ENCODE measurements at places on chromosomes 7 and 10.
A peak's percentile ranks its signal among the peaks of the same experiment; 100 is the strongest.

GRCh38 chr10:108544500-108545120 is 1378.7 kb downstream of the XPNPEP1 start:
- no peak for DNase-seq

GRCh38 chr10:112383325-112383724 is 9.4 kb downstream of the ACSL5 start:
- DNase-seq, result no peak

GRCh38 chr10:30550967-30551815 is 78.4 kb downstream of the LYZL2 start:
- DNase-seq, result no peak

- DNase-seq, result no peak
Measured at GRCh38 chr10:113958631-113959382, 84.9 kb upstream of the ADRB1 start.

DNA sequence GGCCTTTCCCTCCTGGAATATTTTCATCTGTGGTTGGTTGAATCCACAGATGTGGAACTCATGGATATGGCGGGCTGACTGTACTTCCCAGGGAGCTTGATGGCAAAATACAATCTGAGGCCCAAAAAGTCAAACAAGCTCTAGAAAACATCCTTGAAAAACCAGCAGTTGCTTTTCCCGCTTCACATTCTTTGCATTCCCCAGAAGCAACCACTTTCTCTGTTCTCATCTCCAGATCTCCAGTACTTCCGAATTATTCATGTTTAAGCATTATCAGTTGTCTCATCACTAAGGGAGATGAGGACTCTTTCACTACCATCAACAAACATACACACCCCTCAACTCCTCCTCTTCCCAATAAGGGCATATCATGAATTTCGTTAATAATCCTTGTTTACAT is 55.3 kb downstream of the KIF5B start:
- no peak for DNase-seq

- DNase-seq, result no peak
Measured at GRCh38 chr10:12056748-12057147, 12.0 kb upstream of the DHTKD1 start.

- DNase-seq, result no peak
Measured at GRCh38 chr7:41156268-41156667, 546.6 kb downstream of the INHBA start.

DNA sequence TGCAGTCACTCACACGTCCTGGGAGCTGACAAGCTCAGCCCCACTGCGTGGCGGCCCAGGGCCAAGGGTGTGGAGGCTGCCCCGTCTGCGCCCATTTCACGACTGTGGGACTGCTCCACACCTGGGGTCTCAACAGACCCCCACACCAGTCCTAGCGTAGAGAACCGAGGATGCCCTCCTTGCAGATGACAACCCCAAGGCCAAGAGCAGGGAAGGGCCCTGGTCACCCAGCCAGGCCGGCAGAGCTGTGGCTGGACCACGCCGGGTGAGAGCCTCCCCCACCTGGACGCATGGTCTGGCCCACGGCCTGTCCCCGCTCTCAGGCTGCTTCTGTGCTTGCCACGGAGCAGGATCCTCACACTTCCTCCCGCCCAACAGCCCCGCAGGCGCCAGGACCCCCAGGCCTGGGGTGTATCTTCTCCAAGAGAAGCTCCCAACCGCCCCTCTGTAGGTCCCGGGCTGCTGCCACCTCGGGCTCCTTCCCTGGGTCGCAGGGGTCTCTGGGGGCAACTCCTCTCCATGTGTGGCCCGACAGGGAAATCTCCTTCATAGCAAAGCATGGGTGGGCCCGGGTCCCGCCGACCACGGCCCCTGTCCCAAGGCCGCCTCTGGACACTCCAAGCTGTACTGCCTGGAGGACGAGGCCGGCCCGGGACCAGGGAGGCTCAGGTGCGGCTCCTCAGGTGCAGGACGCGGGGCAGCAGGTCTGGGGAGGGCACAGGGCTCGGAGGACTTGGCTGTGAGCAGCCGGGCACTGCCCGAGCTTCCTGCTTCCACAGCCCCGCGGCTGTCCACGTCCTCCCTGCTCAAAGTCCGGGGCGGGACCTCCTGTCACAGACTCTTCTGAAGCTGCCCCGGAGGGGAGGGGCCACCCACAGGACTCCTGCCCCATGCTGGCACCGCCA is 88.8 kb downstream of the FOXL3 start:
- no peak for DNase-seq

DNA sequence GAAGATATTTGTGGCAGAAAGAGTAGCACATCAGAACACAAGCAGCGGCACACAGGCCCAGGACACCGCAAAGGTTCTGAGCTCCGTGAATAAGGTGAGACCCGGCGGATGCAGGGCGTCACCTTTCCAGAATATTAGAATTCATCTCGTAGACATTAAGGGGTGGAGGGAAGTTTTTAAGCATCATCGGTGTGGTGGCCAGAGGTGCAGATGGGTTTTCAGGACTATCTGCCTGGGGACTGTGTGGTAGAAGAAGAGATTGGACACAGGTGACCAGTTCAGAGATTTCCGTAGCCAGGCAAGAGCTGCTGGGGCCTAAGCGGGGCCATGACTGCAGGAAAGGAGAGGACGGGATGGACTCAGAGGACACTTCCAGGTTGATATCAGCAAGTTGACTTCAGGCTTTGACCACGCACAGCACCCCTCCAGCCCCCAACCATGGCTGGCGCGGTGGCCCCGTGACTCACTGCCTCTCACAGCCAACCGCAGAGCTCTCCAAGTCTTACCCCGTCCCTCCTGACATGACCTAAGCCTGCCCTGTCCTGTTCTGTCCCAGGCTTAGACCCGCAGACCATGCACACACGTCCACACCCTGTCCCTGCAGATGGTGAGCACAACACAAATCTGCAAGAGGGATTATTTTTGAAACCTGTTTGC is 97.2 kb downstream of the OAT start:
- no peak for DNase-seq

- DNase-seq, result no peak
Measured at GRCh38 chr7:131232768-131233167, 94.9 kb upstream of the MKLN1 start.

- DNase-seq, result no peak
Measured at GRCh38 chr10:4191354-4191753, 406.3 kb upstream of the KLF6 start.

GRCh38 chr7:45698303-45699014 is 124.3 kb downstream of the ADCY1 start:
- no peak for DNase-seq

- DNase-seq, result no peak
Measured at GRCh38 chr10:71717551-71717951, 2.0 kb downstream of the C10orf105 start.

- DNase-seq, result no peak
Measured at GRCh38 chr7:128939861-128940410, 2.2 kb downstream of the IRF5 start.

- no peak for DNase-seq
Measured at GRCh38 chr7:129493555-129493954, 8.8 kb upstream of the SMKR1 start.

DNA sequence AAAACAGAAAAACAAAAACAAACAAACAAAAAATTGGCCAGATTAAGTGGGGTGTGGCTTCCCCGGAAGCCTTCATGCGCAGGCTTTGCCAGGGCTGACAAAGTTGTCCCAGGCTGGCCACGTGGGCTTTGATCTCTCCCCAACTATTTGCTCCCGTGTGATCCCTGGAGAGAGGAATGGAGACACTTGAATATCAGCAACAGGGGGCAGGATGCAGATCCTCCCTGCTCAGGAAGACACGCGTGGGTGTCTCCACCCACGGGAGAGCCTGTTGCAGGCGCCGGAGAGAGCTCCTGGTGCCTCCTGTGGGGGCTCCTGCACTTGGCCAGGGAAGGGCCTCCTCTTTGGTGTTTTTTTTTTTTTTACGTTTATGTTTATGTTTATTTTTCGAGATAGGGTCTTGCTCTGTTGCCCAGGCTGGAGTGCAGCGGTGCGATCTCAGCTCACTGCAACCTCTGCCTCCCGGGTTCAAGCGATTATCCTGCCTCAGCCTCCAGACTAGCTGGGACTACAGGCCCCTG is 19.0 kb downstream of the TRIM56 start:
- DNase-seq, result no peak

- DNase-seq, result no peak
Measured at GRCh38 chr10:61028861-61029361, 84.9 kb upstream of the RHOBTB1 start.

- peak; percentile 76 for DNase-seq
Measured at GRCh38 chr7:74206589-74207120, 3.2 kb upstream of the LAT2 start.

DNA sequence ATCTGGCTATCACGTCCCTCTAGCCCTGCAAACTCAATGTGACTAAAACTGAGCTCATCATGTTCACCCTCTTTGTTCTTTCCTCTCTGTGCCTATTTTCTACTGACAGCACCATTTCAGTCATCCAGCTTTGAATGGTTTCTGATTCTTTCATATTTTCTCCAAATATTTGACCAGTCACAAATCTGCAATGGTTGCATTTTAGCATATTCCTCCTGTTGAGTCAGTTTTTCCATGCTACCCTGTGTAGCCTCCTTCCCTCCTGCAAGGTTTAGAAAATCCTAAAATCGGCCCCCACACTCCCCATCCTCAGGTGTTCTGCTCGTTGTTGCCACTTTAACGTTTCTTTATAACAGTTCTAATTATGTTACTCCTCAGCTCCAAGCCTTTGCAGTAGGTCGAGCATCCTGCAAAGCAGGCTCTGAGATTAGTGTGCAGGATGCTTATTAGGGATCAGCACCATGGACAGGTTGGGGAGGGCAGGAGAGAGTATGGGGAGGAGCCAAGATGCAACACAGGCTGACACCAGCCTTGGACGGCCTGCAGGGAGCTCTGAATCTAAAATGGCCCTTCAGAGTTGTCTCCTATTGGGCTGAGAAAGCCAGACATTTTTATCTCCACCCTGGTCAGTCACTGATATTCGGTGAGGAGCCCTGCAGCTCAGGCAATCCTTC is 531.0 kb upstream of the COBL start:
- DNase-seq, result no peak

DNA sequence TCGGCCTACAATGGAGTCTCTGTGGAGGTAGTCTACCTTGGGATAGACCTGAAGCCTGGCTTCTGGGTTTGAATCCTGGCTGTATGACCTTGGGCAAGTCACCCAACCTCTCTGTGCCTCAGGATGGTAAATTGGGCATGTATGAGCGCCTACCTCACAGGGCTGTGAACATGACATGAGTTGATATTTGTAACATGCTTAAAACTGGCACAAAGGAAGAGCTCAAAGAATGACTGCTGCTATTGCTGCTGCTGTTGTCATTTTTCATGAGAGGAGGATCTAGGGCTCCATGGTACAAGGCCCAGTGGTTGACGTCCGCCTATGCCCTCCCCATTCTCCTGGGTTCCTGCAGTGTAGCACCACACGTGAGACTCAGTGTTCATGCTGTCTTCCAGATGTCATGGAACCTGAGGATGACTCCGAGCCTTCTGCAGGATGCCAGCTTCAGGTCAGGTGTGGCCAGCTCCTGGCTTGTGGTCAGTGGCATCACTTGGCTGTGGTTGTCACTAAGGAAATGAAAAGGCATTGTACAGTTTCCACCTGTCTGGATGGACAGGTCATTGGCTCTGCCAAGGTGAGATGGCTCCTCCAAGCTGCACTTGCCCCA is 95.0 kb downstream of the WDFY4 start:
- no peak for DNase-seq

- no peak for DNase-seq
Measured at GRCh38 chr7:142469696-142470543, 212.1 kb upstream of the PRSS58 start.

GRCh38 chr10:121231079-121231478 is 367.2 kb downstream of the FGFR2 start:
- DNase-seq, result no peak

DNA sequence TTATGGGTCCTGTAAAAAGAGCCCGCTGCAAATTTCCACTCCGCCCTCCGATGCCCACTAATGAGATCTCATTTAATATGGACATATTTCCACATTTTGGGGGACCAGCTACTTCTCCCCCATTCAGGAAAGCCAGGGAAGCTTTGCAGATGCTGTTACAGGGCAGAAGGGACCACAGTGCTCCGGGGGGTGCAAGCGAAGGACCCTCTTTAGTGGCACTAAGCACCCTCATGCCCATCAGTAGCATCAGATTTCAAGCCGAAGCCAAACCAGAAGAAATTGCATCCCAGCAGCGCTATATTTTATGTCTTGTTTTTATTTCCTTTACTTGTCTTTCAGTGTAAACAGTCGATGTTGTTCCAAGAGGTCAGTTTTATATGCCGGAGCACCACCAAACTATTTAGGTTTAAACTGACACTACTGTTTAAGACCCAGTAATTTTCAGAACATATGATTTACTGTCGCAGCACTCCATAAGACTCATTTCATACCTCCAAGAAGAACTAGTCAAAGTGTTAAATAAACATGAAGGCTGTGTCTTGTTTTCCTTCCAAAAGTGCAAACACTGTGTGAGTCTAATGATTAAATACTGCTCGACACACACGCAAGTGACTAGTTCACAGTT is 122.2 kb upstream of the MGMT start:
- DNase-seq, result no peak

GRCh38 chr7:149278396-149278795 is 16.4 kb downstream of the ZNF783 start:
- DNase-seq, result no peak

DNA sequence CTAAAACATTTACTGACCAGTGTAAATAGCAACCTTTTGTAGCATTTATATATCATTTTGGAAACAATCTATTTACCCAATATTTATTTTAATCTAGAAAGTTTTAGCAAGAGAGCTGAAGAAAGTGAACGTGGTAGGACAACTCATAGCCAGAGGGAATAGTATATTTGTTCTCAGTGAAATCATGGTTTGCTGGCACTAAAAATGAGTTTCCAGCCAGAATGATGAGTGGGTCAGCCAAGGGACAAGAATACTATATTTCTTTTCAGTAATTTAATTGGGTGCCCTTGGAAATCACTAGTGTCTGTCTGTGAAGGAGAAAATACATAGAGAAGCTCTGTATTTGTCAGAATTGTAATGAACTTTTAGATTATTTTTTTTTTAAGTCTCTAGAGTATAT is 74.9 kb downstream of the MINPP1 start:
- no peak for DNase-seq

- DNase-seq, result no peak
Measured at GRCh38 chr7:73706126-73707044, 13.1 kb downstream of the STX1A start.

DNA sequence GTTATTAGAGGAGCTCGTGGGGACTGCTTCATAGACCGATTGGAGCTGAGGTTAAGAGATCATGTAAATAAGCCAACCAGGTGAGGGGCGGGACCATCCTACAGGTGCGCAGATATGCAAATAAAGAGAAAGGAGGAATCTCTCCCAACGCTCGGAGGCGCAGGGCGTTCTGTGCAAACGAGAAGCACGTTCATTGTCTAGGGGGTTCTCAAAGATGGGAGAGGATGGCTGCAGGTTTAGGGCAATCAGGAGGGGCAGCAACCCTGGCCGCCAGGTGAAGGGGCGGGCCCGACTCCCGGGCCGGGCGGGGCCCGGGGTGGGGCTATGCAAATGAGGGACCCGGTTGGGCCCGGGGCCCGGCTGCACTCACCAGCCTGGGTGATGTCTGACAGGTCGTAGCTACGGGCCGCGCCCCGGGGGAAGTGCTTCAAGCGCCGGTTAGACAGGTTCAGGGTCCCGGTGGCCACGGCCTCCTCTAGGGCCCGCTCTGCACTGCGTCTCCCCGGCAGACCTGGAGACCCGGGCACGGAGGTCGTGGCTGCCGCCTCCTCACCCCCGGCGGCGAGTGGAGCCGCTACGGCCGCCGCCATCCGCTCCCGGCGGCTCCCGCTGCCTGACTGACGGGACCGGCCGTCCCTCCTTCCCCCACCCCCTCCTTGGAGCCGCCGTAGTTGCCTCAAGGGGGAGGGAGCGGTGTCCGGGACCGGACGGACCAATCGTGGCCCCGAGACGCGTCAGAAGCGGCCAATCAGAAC is at the start of gene LRCH4:
Gene LRCH4, minus strand, starts transcription at position 619 of the 755 bp plus-strand sequence. Its CDS starts 29 bp downstream, at position 590.
- no peak for DNase-seq

- DNase-seq, result no peak
Measured at GRCh38 chr10:114174695-114175188, 739 bp upstream of the CCDC186 start.
